Kidney epithelial cell (primary cell): ENCODE measurements at places on chromosomes 3 and 15.
A peak's percentile ranks its signal among the peaks of the same experiment; 100 is the strongest.

DNA sequence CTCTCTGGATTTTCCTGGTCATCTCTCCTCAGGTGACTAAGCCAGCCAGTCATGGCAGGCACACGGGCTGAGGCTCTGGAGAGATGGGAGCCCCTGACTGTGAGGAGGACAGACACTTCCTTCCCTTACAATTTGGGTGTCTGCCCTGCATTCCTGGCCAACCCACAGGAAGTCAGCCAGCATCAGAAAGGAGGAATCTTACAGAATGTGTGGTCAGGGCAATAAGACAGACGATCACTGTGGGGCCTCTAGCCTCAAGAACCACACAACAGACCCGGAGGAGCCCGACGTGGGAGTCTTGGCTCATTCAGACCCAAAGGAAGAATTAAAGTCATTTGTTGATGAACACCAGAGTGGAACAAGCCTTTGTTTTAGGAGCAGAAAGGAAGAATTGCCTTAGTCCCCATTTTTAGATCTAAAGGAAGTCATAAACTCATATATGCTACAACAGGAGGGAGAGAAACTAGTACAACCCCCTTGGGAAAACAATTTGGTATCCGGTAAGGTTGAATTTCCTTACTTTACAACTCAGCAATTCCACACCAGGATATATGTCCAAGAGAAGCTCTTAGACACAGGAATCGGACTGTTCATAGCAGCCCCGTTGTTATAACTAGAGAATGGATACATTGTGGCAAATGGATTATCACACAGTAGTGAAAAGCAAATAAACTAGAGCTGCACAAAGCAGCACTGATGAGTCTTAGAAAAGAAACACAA lies 62.2 kb downstream of the ABTB1 start:
- DNase-seq = peak; percentile 89

DNA sequence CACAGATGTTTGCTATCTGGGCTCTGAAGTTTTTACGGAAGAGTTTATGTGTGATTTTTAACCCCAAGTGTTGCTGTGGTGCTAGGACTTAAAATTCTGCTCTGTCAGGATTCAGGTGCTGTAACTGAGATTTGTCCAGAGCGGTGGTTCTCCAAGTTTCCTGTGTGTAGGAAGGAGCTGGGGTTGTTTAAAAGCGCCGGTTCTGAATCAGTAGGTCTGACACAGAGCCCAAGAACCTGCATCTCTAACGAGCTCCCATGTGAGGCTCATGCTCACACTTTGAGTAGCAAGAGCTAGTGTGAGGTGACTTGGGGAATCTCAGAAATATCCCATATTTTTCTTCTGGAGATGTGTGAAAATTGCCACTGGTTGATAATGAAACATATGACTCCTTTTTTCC lies 325.5 kb downstream of the SATB1 start:
- DNase-seq = no peak

DNA sequence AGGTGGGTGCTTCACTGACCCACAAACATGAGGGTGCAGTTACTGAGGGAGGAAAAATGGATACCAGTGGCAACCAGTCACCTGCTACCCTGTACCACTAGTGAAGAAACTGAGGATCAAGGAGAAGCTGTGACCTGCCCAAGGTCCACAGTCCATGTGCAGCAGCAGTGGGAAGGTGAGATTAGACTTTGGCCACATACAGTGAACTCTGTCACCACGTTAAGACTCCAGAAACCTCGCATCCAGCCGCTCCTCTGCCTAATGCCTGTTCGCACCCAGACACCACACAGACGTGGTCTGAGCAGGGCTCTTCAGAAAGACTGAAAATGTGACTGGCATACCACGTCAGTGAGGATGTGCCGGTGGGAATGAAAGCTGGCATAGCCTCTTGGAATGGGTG lies 20.0 kb downstream of the TPRA1 start:
- DNase-seq = no peak

DNA sequence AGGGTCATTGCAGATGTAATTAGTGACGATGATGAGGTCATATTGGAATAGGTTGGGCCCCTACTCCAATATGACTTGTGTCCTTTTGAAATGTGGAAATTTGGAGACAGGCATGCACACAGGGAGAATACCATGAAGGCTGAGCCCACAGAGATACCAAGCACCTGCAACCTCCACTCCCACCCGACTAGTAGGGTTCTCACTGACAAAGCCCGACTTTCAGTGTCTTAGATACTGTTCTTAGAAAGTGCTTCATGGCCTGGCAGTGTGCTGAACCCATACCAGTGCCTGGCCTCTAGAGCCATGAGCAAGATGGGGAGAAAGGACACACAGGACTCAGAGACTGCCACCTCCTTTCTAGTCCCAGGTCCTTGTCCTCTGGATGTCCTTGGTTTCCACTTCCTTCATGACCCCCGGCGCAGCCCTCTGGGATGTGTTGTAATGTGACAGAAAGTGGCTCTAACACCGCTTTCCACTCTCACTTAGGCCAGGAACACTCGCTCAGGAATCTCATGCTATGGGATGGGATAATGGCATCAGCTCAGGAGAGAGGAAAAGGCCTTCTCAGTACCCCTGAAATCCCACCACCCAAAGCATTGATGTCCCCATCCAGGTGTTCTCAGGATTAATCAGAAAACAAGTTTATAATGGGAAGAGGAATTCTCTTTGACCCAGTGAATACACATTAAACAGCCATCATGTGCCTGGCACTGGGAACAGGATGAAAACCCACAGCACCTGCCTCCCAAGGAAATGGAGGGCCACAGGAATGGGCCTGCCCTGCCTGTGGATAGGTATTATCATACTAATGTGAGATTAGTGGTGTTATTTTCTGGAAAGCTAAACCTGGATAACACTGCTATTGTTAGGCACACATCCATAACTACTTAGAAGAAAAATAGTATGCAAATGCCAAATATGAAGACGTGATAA lies 59.9 kb downstream of the RPL39L start:
- DNase-seq = no peak

DNA sequence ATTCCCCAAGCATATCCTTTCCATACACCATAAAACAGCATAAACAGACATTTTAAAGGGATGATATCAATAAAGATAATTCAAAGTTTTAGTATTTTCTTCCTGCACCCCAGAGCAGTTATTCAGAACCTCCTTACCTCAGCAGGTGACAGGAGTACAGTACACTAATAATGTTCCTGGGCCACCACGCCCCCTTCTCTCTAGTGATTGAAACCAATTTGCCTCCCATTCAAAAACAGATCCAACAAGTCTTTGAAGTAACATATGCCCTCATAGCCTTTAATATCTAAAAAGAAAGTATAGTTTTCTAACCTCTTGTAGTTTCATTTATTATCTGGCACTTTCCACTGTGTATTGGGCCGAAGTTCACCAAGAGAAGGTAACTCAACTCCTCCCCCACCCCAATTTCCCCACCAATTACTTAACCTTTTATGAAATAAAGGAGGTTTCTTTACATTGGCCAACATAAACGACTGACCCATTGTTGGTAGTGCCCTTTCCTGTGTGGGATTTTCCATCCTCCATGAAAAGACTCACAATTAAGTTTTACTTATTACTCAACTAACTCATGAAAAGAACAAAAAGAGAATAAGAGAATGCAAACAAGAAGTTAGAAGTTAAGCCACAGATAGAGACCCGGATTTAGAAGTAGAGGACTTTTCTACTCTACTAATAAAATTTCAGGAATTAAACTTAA lies 5.0 kb upstream of the ATP8B4 start:
- DNase-seq = no peak

GRCh38 chr3:155876037-155876436 lies 5.6 kb downstream of the GMPS start:
- DNase-seq = no peak

DNA sequence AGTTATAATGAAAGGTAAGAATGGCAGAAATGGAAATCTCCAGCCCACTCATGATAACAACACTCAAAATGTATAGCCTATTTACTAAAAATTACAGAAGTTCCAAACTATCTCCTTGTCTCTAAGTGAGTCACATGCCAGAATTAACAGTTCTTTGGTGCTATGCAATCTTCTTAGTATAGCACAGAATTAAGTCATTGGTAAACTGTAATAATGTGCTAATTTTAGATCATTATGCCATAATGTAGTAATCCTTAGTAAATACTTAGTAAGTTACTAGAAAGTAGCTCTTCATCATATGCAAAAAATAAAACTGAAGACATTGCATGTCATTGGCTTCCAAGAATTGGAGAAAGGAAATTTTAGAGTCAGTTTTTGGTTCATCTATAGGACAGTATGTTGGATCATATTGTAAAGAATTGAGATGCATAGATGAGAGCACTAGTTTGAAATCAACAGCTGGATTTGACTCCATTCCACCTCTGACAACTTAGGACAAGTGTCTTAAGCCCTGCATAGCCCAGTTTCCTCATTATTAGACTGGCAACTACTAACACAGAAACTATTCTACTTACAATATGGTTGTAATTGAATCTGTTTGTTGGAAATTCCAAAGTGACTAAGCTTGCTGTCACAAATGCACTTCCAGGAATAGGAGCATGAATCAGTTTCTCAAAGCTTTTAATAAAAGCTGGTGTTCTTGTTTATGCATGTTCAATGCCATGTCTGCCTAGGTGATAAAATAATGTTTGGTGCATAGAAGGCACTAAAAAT lies 40.1 kb upstream of the CD47 start:
- peak; percentile 89 for DNase-seq

- no peak for DNase-seq
Measured at GRCh38 chr3:169613053-169613803, 50.3 kb downstream of the MECOM start.

DNA sequence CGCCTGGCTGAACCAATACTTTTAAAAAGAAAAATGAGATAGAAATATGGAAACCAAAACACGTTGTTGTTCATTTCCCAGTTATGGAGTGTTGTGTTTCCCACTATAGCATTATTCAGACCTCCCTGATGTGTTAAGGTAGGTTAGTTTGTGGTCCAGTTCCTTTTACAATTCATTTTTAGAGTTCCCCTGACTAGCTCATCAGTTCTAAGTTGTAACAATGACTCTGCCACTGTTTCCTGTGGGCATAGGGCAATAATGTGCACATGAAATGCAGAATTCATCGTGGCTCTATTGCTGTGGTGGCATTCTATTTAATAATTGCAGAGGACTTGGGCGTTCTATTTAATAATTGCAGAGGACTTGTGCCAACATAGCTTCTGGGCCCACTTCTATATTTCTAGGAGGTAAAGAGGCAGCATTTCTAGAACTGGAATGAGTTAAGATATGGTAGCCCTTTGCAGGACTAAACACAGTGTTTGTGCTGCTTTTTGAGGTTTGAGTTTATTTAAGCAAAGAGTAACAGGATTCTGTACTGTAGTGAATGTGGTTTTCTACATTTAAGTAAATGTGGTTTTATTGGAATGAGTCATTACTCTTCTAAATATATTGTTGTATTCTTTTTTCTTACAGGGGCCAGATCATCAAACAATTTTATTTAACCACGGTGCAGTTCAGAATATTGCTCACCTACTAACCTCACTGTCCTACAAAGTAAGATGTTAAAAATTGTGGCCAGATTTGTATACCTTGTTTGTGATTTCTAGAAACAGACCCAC lies 47.5 kb downstream of the ARMC8 start:
- DNase-seq = no peak

- no peak for DNase-seq
Measured at GRCh38 chr3:66536791-66537190, 36.0 kb upstream of the LRIG1 start.

- no peak for DNase-seq
Measured at GRCh38 chr15:25331860-25332259, 107.0 kb downstream of the UBE3A start.

DNA sequence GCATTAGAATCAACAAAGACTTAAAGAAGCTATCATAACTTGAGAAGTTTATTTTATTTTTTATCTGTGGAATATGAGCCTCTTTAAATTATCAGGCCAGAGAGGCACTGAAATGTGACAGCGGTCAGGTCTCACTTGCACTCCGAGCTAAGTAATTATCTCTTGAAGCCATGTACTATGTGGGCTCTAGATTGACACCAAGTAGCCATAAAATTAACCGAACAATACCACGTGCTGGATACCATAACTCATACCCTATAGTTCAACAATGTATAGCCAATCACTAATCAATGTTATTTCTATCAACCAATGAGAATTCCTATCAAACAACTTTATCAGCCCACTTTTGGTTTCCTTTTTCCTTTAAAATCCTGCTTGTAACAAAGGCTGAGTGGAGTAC lies 299.3 kb downstream of the TBC1D5 start:
- no peak for DNase-seq

DNA sequence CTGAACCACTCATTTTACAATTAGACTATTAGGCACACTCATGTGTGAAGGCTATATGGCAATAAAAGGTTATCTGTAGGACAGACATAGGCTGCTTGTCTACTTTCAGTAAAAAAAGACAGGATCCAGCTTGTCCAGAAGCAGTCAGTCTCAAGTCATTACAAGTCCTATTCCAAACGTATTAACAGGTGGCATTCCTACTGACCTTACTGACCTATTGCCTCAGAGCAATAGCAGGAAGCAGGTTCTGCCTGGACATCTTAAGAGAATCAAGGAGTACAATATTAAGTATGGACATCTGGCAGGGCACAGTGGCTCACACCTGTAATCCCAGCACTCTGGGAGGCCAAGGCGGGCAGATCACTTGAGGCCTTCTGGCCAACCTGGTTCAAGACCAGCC lies 7.0 kb downstream of the CMTM6 start:
- DNase-seq = no peak

DNA sequence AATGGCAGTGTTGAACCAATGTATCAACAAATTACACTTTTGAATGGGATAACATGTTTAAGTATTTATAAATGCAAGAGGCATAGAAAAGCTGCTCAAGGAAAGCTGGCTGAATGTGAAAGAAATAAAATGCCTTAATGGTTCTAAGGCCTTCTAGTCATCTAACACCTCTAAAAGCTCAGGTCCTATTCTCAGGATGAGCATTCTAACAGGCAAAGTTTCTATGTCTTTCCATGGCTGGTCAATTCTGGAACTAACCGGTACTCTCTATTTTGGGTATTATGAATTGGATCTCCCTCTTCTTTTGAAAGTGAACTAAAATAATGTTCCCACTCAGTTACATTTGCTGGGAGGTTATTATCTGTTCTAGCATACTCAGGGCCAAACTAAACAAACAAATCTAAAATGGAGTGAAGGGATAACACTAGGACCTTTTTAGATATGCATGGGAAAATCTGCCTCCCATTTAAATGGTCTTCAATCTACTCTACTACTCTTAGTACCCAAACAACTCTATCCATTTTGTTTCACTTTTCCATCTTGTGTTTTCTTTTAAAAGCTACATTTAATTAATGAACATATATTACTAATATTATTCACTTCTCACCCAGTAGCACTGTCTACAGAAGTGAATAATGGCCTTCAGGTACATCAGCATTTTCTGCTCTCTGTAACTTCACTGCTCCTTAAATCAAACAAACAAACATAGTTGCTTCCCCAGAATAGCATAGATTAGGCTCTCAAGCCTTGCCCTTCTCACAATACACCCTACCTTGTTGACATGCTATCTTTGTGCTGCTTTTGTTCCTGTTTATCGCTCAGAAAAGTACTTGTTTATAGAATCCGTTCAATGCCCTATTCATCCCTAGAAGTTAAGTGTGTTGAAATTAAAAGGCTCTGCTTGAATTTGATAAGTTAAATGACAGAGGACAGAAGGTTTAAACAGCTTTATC lies 46.4 kb downstream of the CBLB start:
- DNase-seq = no peak

- DNase-seq = no peak
Measured at GRCh38 chr3:181134873-181135272, 145.3 kb upstream of the DNAJC19 start.
